ENCODE measurements at places on chromosomes 3 and 15.

DNA sequence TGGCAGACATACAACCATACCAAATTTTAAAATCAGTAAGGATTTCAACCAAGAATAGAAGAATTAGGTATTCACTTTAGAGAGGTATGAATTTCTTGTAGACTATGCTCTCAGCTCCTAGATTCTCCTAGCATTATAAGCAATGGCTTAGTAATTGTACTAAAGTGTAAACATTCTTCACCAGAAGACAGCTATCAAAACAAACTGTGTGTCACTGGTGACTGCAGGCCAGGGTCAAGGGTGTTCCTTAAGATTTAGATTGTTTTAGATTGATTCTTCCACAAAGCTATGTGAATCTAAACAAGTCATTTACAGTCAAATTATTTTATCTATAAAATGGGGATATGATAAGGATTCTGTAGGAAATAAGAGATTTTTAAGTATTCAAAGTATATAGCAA, 23.1 kb upstream of the GP5 start:
- DNase-seq: no peak

DNA sequence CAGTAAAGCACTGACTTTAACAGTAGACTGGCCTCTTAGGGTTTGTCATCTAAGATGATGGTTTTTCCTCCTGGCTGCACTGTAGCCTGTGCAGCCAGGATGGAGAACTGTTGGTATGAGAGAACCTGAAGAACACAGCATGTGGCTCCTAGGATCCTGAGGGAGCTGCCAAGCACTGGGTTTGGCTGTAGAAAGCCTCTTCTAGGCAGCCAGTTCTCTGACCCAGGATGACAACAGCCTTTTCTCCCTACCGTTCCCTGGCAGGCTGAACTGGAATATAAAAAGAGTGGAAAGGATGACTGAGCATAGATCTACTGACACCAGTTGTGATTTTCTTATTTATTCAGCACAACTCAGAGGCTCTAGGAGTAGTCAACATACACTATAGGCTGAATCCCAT, 34.3 kb upstream of the MANF start:
- DNase-seq: no peak

DNA sequence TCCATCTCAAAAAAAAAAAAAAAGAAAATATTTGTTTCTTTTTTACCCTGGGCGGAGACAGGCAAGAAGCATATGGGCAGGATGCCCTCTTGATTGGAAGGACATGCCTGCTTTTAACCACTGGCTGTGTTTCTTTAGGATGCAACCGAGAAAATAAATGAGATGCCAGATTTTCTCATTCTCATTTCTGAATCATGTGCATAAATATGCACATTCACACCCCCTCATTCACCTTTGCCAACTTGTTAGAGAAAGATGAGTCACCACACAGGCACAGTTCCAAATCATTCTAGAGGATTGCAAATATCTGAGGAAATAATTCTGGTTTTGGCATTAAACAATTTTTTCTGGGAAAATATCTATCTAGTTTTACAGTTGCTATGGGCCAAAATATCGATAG, 3.3 kb downstream of the LIPH start:
- DNase-seq: peak; percentile 27

DNA sequence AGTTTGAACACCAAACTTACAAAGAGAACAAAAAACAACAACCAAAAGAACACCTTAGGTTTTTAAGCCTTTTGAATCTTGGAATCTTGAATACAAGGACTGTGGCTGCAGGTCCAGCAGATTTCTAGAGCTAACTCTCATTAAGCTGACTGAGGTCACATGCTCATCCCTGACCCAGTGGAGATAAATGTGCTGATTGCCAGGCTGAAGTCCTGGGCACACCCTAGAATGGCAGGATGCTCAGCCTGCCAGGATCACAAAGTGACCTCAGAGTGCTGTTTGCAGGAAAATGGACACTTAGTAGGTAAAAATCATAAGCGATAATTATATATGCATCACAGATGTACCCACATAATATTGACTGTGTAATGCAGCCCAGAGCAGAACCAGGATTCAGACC, 245.3 kb upstream of the NR2E3 start:
- no peak for DNase-seq

DNA sequence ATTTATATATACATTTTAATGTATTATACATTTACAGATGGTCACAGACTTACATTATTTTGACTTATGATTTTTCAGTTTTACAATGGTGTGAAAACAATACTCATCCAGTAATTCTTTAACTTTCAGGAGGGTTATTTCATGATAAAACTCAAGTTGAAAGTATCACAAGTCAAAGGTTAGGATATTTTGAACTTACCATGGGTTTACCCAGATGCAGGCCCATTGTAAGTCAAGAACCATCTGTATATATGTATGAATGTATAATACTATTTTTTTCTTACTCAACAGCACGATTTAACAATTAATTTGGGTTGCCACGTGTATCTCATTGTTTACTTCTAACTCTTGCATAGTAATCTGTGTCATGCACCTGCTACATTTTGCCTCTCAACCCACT, 1002.0 kb downstream of the OTOL1 start:
- no peak for DNase-seq

DNA sequence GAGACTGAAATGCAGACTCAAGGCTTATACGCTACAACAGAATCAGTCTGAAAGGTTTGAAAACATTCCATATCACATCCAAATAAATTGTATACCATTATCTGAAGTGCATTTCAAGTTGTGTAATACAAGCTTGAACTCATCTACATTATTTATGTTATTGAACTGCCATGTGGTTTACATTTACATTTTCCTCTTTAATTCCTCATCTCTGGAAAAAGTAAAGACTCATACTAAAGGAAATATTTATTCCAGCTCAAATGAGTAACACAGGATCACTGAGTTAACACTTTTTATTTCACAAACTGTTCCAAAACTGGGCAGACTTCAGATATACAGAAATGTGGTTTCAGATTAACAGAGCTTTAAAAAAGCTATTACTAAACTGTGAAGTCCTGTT, 282.5 kb downstream of the ULK4 start:
- no peak for DNase-seq

- DNase-seq: peak; percentile 77
These were observed 6.4 kb upstream of the TBC1D21 start for GRCh38 chr15:73866881-73867410.

DNA sequence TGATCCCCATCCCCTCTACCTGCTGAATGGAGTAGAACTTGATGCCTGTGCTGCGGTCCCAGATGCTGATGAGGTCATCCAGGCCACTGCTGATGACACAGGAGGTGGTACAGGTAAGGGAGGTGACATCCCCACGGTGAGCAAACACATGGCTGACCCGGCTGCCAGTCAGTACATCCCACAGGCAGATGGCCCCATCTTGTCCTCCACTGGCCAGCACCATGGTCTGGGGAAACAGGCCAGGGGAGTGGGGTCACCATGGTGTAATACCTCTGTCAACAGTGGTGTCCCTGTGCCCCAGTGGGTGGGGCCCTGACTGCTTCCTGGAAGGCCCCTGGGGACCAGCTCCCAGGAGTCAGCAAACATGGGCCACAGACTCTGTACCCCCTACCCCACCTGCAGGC, 33.3 kb downstream of the PTPN23 start:
- no peak for DNase-seq

- peak; percentile 19 for DNase-seq
These were observed at the start of gene NAALADL2 for GRCh38 chr3:174859114-174859735. Gene NAALADL2, plus strand, starts transcription at chr3:174859334.

GRCh38 chr3:191441687-191442086, 19.3 kb upstream of the PYDC2 start:
- no peak for DNase-seq

DNA sequence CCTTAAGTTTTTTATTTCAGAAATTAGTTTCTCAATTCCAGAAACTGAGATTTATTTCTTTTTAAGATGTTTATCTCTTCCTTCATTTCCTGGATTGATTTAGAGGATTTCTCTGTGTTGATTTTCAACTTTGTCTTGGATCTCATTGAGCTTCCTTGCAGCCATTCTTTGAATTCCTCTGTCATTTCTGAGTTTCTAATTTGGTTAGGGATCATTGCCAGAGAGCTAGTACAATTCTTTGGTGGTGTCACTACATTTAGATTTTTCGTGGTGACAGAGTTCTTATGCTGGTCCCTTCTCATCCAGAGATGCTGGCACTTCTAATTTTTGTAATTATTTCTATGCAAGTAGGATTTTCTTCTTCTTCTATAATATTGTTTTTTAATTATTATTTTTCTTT, 691.1 kb upstream of the NAALADL2 start:
- DNase-seq: no peak

- no peak for DNase-seq
These were observed 46.3 kb downstream of the FOXP1 start for GRCh38 chr3:71537211-71537611.

GRCh38 chr3:66398228-66399025, 102.4 kb downstream of the LRIG1 start:
- no peak for DNase-seq

- DNase-seq: no peak
These were observed 278.0 kb downstream of the CGGBP1 start for GRCh38 chr3:87780811-87781210.

GRCh38 chr3:158732856-158733200, 571 bp upstream of the RARRES1 start:
- DNase-seq: peak; percentile 57

DNA sequence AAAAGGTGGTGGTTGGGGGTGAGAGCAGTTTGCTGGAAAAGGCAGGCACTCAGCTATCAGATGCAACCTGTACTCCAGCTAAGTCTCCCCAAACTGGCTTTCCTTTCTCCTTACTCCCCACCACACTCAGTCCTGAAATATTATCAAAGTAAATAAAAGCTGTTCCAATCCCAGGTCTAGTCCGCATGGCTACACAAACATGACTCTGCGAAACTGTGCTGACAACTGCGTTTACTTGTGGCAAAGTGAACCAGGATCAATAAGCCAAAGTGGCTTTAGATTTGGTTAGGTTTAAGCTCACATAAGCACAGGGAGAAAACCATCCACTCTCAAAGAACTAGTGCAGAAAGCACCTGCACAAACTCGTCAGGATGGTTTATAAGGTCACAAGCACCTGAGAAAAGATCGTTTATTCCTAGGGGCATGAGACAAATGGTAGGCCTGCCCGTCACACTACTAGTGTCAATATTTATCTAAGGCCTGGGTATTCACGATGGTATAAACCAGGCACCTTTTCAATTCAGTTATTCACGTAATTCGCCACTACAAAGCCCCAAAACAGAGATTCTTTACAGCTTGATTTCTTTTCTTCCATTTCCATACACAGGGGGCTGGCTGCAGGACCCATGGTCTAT, 25.3 kb downstream of the LRIG1 start:
- no peak for DNase-seq

- DNase-seq: no peak
These were observed 72.3 kb downstream of the SLC12A8 start for GRCh38 chr3:125140011-125140817.

GRCh38 chr15:73555080-73555479, 78.1 kb downstream of the NPTN start:
- DNase-seq: no peak

GRCh38 chr15:68061171-68061570, 7.1 kb downstream of the PIAS1 start:
- DNase-seq: no peak

DNA sequence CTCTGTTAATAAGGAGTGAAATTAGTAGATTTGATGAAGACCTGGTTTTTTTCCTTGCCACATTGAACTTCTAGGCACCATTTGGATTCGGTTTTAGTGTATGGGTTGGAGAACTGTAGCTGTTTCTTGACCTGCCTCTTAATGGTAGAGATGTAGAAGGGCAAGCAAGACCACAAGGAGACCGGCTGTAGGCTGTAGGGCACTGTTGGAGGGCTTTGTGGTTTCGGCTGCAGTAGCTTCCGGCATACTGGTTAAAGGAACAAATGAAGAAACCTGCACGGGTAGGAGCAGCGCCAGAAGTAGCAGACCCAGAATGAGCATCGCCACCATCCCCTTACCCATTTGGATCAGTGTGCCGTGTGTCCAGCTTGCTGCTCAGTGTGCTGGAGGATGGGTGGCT, 7.9 kb downstream of the PCLAF start:
- DNase-seq: no peak

GRCh38 chr3:4552811-4553210, 59.7 kb downstream of the ITPR1 start:
- no peak for DNase-seq

- DNase-seq: no peak
These were observed 219.6 kb downstream of the MTHFS start for GRCh38 chr15:79677241-79677640.

- DNase-seq: no peak
These were observed 7.0 kb downstream of the XIRP1 start for GRCh38 chr3:39185326-39185958.

DNA sequence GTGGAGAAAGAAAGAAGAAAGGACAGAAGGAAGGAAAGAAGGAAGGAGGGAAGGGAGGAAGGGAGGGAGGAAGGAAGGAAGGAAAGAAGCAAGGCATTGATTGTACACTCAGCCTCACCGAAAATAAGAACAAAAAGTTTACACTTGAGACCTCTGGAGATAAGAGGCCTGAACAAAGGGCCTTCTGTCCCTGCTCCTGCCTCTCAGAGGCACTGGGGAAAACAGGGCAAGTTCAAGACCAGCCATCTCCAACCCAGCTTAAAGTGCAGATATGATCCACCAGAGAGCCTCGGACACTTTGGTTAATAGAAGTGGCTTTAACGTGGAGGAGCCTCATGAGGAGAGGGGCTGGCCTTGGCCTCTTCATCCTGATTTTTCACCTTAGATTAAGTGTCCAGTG, 582.9 kb upstream of the PPP2R3A start:
- no peak for DNase-seq

GRCh38 chr3:153714016-153714415, 407.2 kb upstream of the ARHGEF26 start:
- DNase-seq: no peak

DNA sequence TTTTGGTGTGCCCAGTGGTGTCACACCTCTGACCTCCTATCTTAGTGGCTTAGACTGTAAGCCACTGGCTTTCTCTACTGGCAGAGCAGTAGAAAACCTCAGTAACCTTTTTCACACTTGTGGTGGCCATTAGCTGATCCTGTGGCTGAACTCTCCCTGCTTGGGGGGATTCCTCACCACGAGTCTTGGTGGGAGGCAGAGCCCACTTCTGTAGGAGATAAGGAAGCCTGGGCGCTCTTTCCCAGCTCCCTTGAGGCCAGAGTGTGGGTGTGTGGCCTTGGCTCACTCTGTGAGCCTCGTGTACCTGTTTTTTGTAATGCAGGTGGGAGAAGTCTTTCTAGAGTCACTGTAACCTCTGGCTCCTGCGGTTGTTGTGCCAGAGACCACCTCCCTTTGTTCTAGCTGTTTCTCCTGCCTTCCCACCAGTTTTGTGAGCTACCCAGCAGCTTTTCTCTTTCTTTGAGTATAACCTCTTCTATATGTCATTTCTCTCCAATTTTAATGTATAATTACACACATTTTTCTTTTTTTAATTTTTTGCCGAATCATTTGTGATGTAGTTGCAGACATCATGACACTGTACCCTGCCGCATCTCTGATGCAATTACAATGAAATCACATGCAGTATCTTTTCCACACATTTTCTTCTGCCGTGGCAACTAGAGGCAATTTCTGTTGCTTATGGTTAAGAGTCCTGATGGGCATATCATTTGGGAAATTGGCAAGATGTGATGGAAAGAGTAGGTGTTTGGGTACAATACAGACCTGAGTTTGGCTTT, 13.8 kb downstream of the XCR1 start:
- DNase-seq: no peak

- no peak for DNase-seq
These were observed 238.0 kb upstream of the CTNNB1 start for GRCh38 chr3:40961104-40961857.

GRCh38 chr3:151035072-151035471, 50.4 kb upstream of the MED12L start:
- DNase-seq: no peak

Data from iPS-NIHi11 (cell line).